ENCODE measurements at places on chromosomes 7 and 10.

- DNase-seq: no peak
These were observed 36.0 kb upstream of the LAMB1 start for GRCh38 chr7:108038986-108039385.

DNA sequence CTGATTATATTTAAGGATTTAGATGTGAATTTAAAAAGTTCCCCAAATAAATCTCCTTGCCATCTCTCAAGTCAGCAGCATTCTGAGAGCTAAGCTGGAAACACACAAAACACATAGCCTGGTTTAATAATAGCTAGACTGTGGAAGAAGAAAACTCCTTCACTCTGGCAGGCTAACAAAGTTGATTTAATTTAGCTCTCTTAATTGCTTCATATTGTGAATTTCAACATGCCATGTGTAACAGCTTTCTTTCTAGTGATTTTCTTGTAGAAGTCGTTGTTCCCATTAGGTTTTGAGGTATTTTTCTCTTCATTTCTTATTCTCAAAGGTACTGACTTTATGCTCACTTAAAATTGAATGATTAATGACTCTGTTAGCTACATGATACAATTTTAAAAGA, 216.8 kb upstream of the AKR1E2 start:
- no peak for DNase-seq

- no peak for DNase-seq
These were observed 22.7 kb downstream of the GARS1 start for GRCh38 chr7:30617359-30617758.

GRCh38 chr7:45173596-45174327, 16.2 kb downstream of the RAMP3 start:
- no peak for DNase-seq

- DNase-seq: no peak
These were observed 23.6 kb upstream of the PRSS37 start for GRCh38 chr7:141864765-141865447.

DNA sequence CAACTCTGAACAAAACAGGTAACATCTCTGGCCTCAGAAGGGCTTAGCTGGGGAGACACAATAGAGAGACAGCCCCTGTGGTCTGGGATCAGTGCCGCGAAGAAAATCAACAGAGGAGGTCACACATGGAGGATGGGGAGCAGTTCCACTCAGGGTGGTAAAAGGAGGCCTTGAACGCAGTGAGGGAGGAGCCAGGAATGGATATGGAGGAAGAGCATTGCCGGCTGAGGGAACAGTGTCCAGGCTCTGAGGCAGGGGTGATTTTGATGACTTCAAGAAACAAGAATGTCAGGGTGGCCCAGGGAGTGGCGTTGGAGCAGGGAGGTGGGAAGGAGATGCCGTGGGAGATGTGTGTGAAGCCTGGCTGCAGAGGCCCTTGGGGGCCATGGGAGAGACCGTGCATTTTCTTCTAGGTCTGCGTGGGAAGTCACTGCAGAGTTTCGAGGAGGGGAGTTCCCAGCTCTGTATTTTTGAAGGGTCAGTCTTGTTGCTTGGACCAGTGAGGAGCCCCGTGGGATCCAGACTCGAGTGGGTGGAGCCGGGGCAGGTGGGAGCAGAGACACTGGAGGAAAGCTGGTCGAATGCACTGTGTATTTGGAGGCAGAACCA, 35.7 kb upstream of the SH2D4B start:
- DNase-seq: no peak

DNA sequence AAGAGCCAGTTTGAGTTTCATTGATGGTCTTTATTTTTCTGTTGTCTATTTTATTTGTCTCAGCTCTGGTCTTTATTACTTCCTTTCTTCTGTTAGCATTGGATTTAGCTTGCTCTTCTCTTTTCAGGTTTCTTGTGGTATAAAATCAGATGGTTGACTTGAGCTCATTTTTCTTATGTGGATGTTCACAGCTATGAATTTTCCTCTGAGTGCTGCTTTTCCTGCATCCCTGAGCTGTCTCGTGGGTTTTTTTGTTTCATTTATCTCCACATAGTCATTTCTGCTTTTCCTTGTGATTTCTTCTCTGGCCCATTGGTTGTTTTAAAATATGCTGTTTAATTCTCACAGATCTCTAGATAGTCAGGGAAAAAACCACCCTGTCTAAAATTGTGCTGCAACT, 19.7 kb downstream of the ADGRA1 start:
- DNase-seq: no peak

- DNase-seq: no peak
These were observed 153.5 kb upstream of the MTPN start for GRCh38 chr7:136130511-136131303.
